Upper lobe of left lung (tissue), 6 donors: ENCODE measurements at places on chromosomes 7 and 10. TPM values are rescaled to one million over a fixed set of nuclear protein-coding genes. Genes with fewer than 3 reads are reported as not detected.

DNA sequence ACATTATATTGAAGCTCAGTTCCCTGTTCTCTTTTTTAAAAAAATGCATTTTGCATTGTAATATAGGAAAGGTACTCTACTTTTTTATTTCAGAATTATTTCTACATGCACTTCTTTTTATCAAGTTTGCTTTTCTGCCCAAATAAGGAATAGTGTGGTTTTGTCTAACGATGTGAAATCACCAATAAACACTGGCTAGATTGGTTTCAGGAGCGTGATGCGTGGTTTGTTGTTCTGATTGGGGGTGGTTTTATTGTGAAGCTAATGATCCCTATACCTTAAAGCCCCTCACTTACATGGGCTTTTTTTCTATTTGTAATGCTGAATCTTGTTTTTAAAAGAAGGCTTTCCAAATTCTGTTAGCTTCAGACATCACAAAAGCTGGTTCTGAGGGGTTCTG is 17.6 kb downstream of the ENTPD7 start:
- no peak for DNase-seq

DNA sequence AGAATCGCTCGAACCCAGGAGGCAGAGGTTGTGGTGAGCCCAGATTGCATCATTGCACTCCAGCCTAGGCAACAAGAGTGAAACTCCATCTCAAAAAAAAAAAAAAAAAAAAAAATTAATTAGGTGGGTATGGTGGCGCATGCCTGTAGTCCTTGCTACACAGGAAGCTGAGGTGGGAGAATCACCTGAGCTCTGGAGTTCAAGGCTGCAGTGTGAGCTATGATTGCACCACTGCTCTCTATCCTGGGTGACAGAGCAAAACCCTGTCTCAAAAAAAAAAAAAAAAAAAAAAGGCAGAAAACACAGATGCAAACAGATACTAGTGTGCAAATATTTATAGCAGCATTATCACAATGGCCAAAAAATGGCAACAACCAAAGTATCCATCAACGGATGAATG is 134.4 kb downstream of the RGS10 start:
- DNase-seq, result no peak

DNA sequence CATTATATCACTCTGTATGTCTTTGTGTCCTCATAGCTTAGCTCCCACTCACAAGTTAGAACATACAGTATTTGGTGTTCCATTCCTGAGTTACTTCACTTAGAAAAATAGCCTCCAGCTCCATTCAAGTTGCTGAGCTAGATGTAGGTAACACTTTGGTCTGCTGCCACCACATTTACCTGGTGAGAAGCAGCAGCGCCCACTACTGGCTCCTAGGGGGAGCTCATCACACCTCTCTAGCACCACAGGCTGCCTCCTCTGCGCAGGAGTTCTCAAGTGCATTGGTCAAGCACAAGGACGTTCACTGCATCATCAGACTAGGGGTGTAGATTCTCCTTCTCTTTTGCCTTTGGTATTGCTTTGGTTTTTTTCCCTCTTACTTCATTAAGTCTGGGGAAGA is 530.9 kb upstream of the AUTS2 start:
- DNase-seq, result no peak

DNA sequence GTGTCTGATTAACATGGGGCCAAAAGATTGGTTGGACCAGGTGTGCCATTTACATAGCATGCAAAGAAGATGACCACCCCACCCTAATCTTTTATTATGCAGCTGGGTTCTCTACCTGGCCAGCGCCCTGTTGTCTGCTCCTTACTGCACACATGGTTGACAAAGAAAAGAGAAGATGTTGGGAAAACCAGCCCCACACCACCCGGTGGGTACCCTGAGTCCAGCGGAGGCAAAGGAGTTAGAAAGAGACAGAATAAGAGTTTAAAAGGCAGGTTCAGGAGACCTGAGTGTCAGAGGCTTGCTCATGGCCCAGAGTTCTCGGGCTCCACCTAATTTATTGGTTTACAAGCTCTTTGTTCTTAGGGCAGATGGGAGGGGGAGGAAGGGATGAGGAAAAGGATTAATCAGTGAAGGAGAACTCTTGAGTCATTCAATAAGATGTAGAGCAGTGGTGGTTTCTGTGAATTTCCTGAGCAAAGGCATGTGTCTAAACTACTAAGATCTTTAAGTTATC is 24.1 kb upstream of the ABCA13 start:
- DNase-seq, result no peak

AOC1 gene
- 0.88 TPM for total RNA-seq

GRCh38 chr10:113283189-113283588 is 269.7 kb upstream of the HABP2 start:
- no peak for DNase-seq

- no peak for DNase-seq
These were observed 99.4 kb upstream of the CREB5 start for GRCh38 chr7:28312948-28313347.

DNA sequence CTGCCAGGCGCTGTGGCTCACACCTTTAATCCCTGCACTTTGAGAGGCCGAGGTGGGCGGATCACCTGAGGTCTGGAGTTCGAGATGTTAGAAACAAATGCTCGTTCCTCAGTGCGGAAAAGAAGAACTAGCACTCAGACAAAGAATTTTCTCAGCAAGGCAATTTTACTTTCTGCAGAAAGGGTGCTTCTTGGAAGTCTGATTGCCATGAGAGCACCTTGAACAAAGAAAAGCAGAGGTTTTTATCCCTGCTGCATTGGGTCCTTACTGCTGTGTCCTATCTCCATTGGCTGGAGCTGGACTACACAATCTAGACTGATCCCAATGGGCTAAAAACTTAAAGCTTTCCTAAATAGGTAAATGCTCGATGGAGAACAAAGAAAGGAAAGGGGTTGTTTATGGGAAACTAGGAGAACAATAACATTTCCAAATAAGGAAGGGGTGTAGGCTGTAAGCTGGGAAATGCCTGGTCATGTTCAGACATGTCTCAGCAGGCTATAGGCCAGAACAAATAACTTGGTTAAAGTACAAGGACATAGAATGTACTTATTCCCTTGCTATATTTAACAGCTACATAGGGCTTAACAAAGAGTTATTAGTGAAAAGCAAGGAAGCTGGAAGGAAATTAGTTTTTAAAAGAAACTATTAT is 26.1 kb upstream of the ACTR3B start:
- no peak for DNase-seq

- DNase-seq, result no peak
These were observed 23.2 kb upstream of the PRKAR1B start for GRCh38 chr7:750111-750905.

DNA sequence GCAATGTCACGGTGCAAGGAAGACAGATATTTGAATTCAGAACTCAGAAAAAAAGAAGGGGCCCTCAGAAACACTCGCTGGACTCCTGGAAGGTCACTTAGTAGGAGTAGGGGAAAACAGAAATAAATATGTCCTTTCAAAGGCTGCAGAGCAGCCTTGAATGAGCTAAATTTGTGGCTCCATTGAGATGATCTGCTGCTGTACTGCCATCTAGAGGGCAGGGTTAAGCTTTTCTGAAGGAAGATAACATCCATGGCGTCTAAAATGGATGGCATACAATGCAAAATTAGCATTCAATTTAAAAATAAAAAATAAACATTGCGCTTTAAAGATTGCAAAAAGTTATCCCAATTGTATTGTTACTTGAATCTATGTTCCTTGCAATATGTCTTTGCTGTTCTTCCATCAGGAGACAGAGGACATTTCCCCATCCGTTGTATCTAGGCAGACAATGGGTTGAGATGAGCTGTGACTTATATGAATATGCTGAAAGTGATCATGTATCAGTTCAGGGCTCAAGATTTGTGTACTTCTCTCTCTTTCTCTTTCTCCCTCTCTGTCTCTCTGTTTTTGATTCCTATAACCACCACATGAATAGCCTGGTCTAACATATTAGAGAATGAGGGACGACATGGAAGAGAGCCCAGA is 642.2 kb downstream of the SH2D4B start:
- no peak for DNase-seq
